ENCODE measurements at places on chromosomes 6 and 20. TPM values are rescaled to one million over a fixed set of nuclear protein-coding genes. Genes with fewer than 3 reads are reported as not detected.

DNA sequence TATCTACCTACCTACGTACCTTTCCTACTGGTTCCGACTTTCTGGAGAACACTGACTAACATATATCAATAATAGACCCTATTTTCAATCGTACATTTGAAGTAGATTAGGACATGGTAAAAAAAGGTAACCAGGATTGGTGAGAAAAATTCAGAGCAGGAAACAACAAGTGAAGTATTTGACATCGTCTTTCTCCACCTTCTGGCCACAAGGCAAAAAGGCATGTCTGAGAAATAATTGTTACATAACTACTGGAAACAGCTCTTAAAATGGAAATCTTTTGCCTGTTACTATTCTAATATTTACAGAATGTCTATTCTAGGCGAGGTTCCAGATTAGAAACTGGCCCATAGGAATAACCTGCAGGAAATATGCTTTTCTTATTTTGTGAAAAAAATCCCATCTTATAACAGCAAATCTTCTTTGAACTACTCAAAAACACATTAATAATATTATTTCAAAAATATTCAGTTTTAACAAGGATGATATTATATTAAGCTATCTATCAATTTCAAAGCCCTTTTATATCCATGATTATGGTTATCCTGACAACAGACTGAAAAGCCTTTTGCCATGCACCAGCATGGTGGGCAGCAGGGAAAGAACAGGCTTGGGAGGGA, 80.8 kb downstream of the RCAN2 start:
- no peak for DNase-seq

DNA sequence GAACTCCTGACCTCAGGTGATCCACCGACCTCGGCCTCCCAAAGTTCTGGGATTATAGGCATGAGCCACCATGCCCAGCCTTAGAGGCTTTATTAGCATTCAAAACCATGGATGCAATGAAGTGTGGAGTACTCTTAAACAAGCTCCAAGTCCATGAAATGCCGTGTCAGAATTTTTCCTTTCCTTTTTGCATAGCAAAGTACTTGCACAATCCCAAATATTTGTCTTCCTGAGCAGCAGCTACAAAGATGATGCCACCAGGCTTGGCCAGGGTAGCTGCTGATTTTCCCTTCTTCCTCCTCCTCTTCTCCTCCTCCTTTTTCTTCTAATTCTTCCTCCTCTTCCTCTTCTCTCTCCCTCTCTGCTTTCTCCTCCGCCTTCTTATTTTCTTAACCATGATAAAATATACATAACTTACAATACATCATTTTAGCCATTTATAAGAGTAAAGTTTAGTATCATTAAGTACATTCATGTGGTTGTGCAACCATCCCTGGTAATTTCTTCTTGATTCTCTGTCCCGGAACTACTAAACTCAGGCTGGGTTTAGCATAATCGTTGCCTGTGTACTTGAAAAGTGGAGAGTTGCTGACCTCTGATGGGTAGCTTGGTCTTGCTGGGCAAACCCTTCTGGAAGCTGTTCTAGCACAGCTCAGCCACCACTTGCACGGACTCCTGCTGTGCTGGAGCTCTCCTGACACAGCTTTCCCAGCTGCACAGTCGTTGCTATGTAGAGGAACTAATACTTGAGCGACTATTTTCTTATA, 20.3 kb downstream of the MUCL3 start:
- no peak for DNase-seq

DNA sequence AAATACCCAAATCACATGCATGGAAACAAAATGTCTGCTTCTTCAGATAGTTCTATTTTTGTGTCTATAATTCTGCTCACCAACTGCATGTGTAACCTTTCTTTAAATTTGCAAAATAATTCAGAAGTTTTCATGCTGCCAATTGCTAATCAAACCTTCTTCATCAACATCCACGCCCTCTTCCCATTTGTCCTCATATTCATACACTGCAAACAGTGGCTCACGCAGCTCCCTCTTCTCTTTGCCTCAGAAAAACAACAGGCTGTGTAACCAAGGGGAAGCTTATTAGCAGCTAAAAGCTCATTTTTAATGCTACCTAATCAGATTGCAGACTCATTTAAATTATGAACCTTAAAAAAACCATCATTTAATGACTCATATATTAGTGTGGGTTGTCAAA, 555.0 kb upstream of the EPHA7 start:
- no peak for DNase-seq

DNA sequence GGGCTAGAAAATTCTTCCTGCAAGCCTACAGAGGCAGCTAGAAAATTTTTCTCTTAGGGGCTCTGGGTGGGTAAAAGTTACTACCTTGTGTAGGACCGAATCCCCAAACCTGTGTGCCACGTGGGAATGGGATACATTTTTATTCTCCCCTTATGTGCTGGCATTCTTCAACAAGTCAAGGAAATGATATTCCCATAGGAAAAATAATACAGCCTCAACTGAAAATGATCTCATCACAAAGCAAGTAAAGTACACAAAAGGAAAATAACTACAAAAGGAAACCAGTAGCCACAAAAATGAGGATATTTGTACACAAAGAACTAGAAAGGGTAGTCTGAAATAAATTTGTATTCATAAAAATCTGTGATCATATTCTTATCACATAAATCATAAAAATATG, 298.1 kb downstream of the LAMA2 start:
- no peak for DNase-seq

DNA sequence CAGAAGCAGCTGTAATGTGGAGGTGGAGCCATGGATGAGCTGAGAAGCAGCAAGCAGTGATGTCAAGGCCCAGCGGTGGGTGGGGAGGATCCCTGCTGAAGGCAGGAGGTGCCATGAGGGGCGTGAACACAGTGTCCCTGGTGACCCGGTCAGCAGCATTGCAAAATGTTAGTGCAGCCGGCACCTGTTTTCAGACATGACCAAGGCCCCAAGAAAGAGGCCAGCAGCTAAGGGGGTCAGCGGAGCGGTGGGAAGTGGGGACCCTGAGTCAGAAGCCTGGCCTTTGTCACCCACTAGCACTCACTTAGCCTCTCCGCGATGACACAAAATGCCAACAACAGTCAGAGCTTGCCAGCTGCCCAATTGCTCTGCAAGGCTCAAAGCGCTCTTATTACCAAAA, 51.9 kb downstream of the TMEM242 start:
- DNase-seq, result no peak

DNA sequence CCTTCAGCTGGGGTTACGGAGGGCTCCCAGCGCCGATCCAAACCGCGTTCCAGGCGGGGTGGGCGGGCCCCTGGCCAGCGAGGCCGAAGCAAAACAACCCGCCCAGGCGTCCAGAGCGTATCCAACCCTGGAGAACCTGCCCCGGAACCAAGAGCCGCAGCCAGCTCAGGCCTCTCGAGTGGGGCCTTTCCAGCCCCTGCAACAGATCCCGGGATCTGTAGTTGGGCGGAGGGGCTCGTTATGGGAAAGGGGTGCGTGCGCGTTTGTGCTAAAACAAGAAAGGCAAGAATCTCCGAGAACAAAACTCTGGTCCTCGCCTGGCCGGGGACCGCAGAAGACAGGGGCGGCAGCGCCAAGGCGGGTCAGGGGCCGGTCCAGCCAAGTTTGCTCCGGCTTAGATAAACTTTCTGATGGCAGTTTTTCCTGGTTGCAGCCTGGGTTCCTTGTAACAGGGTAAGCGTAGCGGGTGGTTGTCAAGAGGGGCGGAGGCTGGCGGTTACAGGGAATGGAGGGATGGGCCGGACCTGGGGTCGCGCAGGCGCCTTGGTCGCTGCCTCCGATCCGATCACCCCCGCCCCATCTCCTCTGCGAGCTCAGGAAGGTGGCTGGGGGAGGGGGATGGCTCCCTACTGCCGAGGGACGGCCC, 448 bp upstream of the RIN2 start:
- DNase-seq, result peak; percentile 97

- DNase-seq, result peak; percentile 69
Measured at GRCh38 chr6:3419624-3420272, 37.1 kb downstream of the SLC22A23 start.

- no peak for DNase-seq
Measured at GRCh38 chr6:159184559-159184958, 15.4 kb downstream of the FNDC1 start.

DNA sequence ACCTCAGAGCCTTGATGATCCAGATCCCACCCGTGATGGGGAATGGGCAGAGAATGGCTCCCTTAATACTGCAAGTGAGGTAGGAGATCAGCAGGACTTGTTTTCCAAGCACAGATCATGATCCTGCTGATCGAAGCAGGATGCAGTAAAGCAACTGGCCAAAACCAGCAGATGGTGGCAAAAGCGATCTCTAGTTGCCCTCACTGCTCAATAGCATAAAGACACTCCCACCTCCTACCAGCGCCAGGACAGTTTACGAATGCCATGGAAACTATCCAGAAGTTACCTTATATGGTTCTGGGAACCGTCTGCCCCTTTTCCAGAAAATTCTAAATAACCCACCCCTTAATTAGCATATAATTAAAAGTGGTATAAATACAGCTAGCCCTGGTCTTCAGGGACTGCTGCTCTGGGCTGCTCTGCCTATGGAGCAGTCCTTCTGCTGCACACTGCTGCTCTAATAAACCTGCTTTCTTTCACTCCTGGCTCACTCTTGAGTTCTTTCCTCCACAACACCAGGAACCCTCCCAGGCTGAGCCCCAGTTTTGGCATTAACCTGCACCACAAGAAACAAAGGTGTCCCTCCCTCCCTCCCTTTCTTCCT, 415.8 kb downstream of the PREX1 start:
- no peak for DNase-seq

DNA sequence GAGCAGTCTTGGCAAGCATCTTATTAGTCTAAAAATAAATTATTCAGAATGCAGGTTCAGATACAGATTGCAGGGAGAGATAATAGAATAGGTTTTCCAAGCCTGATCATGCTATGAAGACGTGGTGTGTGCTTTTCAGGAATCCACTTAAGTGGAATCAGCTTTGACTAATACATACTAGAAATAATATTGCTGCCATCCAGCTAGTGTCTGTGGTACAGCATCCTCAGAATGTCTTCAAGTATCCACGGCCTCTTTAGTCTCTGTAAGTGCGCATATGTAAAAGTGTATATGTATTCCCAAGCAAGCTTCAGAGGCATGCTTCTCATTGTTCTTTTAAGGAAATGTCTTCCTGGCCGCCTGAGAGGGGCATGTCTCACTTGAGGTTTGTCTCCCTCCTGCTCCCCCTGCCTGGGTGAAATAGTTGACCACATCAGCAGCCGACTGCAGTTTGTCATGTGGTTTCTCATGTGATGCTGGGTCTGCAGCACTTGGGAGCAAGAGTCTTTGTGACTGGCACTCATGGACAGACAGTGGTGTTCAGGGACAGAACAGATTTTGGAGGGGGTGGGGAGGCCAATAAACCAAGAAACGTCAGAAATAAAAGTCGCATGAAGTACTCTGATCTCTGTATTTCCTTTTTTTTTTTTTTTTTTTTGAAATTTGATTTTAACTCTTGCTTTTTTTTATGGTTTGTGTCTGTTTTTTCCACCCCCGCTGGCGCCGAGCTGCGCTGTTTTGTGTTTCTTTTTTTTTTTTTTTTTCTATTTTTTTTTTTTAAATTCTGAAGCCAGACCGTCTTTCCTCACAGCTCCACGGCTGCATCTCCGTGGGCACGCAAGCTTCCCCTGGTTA, 150.8 kb downstream of the PRL start:
- DNase-seq, result no peak

GRCh38 chr6:157023958-157024357, 246.8 kb downstream of the ARID1B start:
- DNase-seq, result no peak

DNA sequence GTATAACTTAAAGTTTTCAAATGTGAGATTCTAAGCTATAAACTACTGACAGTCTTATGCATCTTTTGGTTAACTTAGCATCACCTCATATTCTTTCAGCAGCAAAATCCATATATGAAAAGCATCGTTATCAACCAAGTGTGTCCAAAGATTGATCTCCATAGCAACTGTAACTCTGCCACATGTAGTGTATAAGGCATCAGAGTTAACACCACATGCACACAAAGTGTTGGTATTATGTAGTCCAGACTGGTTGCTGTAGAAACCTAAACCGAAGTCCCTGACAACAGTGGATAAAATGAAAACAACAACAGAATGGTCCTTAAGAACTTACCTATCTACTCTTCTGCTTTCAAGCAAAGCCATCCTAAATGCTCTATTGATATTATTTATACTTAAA, 39.6 kb downstream of the PDSS2 start:
- DNase-seq, result no peak

GRCh38 chr6:131250122-131250521, 114.9 kb downstream of the AKAP7 start:
- peak; percentile 19 for DNase-seq

DNA sequence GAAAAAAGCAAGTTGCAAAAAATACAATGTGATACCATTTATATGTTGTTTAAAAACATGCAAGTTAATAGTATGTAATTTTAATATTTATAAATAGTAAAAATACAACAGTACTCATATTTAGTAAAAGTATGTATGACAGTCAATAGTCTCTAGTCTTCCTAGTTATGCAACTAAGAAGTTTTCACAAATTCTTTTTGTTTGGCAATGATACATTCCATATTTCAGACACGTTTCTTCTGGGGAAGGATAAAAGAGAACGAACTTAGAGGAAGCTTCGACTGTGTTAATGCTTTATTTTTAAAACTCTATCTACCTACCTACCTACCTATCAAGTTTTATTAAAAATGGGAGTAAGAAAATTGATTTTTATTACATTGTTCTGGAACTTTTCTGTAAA, 77.7 kb downstream of the UBE3D start:
- DNase-seq, result no peak

DNA sequence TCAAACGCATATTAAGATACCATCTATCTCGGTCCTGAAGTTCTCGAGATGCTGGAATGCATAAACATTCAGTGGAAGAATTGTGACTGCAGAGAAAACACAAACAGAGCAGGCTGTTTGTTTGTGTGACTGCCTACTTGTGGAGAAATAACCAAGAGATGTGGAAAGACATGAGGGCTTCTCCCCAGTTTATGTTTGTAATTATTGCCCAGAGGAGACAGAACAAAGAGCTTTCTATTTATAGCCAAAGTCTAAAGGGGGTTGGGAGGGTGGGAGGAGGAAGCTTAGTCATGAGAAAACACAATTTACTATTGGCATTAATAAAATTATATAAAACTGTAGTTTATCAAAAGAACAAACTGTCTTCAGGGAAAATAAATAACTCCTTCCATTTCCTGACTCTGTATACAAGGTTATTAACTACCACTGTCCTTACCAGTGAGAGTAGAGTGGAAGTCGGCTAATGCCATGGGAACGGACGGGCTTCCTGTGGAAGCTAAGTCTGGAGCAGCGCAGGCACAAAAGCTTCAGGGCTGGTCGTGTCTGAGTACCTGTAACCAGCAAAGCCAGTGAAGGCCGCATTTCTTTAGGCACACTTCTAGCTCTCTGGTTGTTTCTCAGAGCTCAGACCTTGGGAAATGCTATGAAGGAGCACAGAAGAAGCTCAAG, 200.2 kb upstream of the SUPT3H start:
- no peak for DNase-seq

- DNase-seq, result peak; percentile 41
Measured at GRCh38 chr6:10522929-10523573, 1.9 kb downstream of the GCNT2 start.

GRCh38 chr6:40754461-40755045, 167.4 kb upstream of the LRFN2 start:
- no peak for DNase-seq

MEI4 gene
- not detected for total RNA-seq

TCP11 gene
- total RNA-seq, result not detected

RAET1E gene
- total RNA-seq, result not detected

RNF182 gene
- total RNA-seq, result 0.39 TPM

ULBP2 gene
- total RNA-seq, result 4.9 TPM
